Activated CD4-positive, alpha-beta T cell treated with anti-CD3 and anti-CD28 coated beads, Interleukin-10, Interleukin-2, amounts not matched to agents 100 ng/mL and 50 ng/mL, durations not matched to agents 16 hours and 8 hours (primary cell): ENCODE measurements at places on chromosomes 12 and 14.

- DNase-seq, result no peak
These were observed 29.2 kb downstream of the ISCA2 start for GRCh38 chr14:74522740-74523139.

GRCh38 chr14:30519961-30520360, 39.0 kb upstream of the G2E3 start:
- DNase-seq, result no peak

- no peak for DNase-seq
These were observed 229.1 kb upstream of the PDZRN4 start for GRCh38 chr12:40959041-40959440.

DNA sequence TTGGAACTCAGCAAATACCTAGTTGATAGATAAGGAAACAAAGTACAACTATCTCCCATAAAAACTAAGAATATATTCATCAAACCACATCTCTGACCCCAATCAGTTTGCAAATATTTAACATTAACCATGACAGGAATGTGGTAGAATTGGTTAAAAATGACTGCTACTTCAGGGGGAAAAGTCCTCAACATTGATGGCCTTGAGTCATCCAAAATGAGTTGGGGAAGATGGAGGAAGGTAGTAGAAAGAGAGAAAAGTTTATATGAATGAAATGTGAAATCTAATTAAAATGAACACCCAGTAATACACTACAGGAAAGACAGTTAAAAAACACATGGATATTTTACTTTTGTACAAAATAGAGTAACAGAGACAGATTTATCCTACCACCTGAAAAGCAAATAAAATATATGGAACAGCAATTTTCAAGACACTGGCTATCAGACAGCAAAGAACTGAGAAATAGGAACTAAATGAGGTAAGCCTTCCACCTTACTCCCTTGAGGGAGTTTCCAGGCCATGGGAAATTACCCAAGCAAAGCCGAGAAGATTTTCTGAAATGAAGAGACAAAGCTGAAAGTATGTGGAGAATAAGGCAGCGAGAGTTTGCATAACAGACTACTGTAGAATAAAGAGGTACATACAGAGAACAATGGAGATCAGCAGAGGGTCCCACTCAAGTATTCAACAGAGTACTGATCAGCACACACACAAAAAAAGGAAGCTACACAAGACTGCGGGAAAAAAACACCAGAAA, 49.6 kb downstream of the TC2N start:
- peak; percentile 46 for DNase-seq

GRCh38 chr12:91616416-91616815, 433.8 kb upstream of the DCN start:
- no peak for DNase-seq

- DNase-seq, result no peak
These were observed 498 bp downstream of the GMFB start for GRCh38 chr14:54488318-54488645.

GRCh38 chr12:19440916-19441315, 1.6 kb downstream of the AEBP2 start:
- no peak for DNase-seq

DNA sequence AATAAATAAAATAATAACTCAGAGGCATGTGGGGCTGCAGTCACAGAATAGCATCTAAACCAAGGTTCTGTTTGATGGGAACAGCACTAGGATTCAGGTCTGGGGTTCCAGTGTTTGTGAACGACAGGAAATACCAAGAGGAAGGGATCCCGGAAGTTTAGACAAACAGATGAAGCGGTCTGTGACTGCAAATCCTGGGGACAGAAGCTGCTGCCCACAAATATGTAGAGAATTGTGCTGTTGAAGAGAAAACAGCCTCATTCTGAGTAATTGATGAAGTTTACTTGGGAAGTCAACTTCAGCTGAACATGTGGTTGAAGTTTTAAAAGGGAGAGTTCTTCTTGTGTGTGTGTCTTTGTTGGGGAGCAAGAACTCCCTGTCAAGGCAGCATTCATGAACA, 98.4 kb upstream of the TBX5 start:
- DNase-seq, result no peak

- DNase-seq, result no peak
These were observed 12.9 kb downstream of the GLRX5 start for GRCh38 chr14:95547626-95548327.

GRCh38 chr12:132492522-132492921, 2.6 kb downstream of the FBRSL1 start:
- DNase-seq, result peak; percentile 18

DNA sequence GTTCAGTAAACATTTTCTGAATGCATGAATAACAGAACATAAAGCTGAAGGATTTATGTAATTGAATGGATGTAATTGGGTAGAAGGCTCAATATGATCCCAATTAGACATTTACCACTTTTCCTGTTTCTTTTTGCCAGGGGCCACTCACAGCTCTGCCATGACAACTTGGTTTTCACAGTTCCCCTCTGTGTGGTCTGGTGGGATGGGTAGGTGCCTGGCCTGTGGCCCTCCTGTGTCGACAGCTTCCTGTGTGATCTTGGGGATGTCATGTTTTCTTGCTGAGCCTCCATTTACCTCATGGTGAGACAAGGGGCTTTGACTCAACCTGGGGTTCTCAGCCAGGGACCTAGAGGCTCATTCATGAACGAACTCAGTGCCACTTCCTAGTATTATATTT, 12.6 kb upstream of the SERPINA10 start:
- DNase-seq, result no peak

DNA sequence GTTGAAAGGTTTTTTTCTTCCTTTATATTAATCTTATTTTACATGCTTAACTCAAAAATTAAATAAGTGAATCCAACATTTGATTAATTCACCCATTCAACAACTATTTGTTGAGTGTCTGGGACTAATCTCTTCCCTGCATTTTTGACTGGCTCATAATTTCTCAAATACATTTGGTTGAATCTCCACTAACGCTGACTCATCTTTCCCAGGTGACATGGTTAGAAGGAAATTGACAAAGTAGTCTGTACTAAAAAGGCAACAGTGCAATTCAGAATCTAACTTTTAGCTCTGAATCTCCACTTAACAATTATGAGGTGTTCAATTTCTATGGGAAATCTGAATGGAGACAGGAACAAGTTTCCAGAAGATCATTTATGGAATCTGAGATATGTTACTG, 88.9 kb downstream of the LIN7A start:
- no peak for DNase-seq

GRCh38 chr12:132164426-132164825, 20.2 kb downstream of the NOC4L start:
- DNase-seq, result no peak

DNA sequence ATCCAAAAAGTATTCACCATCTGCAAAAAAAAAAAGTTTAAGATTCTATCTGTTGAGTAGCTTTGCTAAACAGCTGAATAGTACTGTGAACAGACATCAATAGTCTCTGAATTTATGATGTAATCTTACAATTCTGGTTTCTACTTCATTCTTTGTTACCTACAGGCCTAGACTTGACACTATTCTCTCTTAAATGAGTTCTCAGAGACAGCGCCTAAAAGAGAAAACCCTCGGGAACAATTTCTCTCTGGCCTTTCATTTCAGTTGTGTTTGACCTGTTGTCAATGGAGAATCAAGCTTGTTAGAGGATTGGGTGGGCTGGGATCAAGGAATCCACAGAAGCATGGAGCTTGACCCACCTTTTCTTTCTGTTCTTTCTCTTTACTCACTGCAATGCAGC, 5.9 kb upstream of the TWF1 start:
- DNase-seq, result no peak

DNA sequence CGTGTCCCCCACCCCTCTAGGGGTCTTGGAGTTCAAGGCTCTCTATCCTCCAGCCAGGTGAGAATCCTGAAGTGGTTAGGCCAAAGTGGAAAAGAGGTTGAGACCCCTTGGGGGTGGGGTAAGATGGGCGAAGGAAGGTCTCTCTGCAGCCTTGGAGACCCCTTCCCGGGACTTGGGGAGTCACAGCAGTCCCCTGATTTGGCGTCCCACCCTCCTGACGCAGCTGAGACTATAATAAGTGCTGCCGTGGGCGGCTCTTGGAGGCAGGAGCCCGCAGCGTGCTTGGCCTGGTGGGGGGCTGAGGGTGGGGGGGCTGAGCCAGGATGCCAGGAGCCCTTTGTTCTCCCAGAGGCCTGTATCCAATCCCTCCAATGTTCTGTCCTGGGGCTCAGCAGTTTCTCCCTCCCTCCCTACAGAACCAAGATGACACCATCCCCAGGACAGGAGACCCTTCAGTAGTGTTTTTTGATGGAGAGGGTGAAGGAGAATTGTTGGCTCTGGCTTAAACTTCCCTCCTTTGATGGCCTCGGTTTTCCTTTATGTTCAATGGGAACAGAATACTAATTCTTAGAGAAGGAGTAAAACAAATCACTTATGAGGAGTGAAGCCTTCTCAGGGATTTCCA, 1.5 kb upstream of the AGAP2 start:
- no peak for DNase-seq

DNA sequence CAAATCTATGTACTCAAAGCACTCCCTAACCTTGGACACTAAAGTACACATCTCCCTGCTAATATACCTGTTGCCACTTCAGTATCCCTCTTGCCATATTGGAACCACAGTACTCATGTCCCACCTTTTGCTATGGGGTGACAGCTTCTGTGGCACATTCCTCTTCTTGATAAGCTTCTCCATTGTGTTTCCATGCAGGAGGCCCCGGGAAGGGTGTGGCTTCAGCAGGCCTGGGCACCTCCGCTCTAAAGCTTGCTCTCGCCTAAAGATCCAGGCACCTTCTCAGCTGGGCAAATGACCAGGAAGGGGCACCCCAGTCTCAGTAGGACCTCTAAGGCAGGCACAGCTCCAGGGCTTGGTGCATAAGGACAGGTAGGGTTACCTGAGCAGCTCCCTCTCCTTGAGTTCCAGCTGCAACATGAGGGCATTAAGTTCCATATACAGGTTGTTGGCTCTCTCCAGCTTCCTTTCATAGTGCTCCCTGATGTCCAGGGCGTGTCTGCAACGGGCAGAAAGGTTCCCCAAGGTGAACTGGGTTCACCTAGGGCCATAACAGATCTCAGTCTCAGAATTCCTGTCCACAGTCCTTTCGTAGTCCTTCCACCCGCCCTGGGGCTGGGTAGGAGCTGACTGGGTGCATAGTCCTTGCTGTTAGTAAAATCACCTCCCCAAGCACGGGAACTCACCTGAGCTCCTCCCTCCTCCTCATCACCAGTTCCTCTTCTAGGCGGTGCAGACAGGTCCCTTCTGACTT, 15.9 kb downstream of the MAP3K12 start:
- no peak for DNase-seq

DNA sequence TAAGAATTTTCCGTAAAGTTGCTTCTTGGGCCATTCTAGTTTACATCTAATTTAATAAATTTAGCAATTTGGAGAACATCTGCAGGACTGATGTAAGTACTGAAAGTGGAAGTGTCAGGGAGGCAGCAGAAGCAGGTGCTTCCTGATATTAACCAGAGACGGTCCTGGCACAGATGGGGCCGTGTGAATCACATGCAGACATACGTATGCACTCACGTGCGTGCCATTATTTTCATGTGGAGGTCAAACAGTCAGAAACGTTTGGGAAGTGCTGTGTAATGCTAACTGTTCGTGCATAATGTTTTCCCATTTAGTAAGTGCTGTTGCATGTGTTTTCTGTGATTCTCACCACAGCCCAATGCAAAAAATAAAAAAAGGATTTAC, 87.8 kb upstream of the DYNC1H1 start:
- DNase-seq, result peak; percentile 89

GRCh38 chr12:11723993-11724392, 74.5 kb downstream of the ETV6 start:
- no peak for DNase-seq

- no peak for DNase-seq
These were observed 65.1 kb upstream of the GZMB start for GRCh38 chr14:24699052-24699451.

DNA sequence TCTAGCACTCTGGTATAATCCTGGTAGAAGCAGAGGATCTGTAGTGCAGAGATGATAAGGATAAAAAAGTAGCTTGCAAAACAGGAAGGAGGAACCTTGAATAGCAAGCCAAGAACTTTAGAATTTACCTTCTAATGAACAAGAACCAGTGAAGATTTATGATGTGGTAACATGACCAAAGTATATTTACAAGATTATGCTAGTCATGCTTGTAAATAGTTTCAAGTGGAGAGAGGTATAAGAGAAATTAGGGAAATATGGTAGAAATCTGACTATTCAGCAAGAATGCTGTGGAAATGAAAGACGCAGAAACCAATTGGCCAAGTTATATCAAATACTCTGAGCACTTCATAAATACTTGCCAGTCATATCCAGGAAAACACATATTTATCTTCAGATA, 47.8 kb downstream of the ERGIC2 start:
- no peak for DNase-seq

GRCh38 chr14:79656496-79656895, 554.8 kb downstream of the DIO2 start:
- DNase-seq, result no peak

- no peak for DNase-seq
These were observed 661.0 kb downstream of the GALC start for GRCh38 chr14:87331991-87332390.

DNA sequence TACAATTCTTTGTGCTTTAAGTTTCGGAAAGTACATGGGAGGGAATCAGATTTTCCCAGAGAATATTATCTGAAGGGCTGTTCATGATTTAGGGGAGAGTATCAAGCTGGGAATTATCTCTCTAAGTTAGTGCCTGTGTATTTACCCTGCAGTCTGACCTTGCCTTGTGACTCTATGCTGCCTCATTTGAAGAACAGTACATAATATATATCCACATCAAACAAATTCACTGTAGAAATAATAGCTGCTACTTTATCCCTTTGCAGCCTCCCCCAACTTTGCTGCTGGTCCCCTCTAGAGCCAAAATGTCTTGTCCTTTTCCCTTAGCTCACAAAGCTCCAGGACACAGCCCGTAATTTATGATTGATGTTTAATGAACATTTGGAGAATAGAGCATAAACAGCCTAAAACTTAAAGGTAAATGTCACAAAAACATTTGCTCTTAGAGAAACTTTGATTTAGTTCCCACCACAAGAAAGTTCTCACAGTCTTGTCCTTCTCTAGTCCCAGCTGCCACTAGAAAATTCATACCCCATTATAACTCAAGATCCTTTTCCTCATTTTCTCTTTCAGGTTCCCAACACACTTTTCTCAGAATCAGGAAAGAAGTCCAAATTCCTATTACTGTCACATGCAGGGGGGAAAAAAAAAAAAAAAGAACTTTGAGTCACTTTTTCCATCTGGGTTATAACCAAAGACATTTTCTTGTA, 1009.6 kb downstream of the FLRT2 start:
- DNase-seq, result no peak

GRCh38 chr12:11969437-11970154, 101.1 kb upstream of the BCL2L14 start:
- DNase-seq, result peak; percentile 32

DNA sequence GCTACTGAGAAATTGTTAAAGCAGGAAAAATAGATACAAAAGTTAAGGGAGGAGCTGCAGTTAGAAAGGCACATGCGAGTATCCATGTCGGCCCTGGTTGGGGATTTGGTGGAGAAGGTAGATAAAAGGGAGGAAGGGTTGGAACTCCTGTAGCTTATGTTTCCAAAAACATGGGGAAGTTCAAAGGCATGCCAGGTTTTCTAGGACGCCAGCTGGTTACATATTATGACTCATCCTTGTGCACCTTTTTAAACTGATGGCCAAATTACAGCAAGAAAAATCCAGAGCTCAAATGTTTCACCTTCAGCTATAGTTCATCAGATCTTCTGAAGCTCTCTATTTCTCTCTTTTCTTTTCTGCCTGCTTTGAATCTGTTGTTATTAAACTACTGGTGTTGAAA, 13.2 kb upstream of the MAP4K5 start:
- DNase-seq, result no peak

GRCh38 chr12:78725033-78725432, 139.5 kb upstream of the SYT1 start:
- no peak for DNase-seq

- DNase-seq, result no peak
These were observed 41.9 kb downstream of the TTC6 start for GRCh38 chr14:37637341-37637740.

GRCh38 chr14:69464379-69464778, 20.1 kb upstream of the PLEKHD1 start:
- DNase-seq, result no peak
